Aorta (tissue), 5 donors: ENCODE measurements at places on chromosomes 16 and 17.

DNA sequence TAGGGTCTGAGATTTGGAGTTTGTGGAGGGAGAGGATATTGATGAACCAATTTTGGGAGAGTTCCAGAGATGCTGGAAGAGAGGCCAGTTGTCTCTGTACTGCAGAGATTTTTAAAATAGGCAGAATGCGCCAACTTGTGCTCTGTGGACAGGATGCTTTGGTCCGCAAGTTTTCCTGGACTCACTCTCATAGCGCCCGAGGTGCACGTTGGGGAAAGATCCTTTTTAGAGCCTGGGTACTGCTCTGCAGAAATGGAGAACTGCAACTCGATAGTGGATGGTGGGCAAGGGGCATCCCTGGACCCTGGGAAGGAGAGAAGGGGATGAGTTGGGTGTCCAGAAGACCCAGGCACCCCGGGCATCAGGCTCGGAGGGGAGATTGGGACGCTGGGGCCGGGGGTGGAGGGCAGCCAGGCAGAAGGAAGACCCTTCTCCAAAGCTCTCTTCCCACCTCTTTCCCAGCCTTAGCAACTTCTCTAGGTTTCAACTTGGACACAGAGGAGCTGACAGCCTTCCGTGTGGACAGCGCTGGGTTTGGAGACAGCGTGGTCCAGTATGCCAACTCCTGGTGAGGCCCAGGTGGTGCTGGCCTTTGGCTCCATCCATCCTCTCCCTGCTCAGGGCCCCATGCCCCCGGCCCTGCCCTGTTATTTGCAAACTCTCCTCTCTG is 590 bp downstream of the ITGAX start:
- H3K27ac ChIP-seq, result no peak overlapping the region
- no peaks in the 10 kb centered on the region for H3K4me1 ChIP-seq
- no peak overlapping the region for H3K4me3 ChIP-seq
- H3K27me3 ChIP-seq, result no peaks in the 10 kb centered on the region
- peak; percentile 37 for DNase-seq

DNA sequence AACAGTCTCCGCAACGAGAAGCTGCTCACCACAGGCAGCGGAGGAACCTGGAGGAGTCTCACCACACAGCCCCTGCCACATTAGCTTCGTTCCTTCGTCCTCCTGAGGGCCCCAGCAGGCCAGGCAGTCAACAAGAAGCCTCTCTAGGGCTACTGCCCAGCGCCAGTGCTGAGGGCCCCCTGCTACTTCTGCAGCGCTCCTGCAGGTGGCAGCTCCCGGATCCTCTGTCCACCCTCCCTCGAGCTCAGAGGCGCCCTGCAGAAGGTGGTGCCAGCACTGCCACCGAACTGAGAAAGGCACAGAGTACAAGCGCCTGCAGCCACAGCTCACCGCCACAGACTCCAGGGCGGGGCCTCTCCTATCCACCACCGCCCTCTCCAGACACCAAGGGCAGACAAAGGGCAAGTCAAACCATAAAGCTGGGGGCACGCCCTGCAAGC is 27.3 kb downstream of the KDM8 start:
- no peaks in the 10 kb centered on the region for H3K4me1 ChIP-seq
- no peak overlapping the region for H3K27ac ChIP-seq
- no peaks in the 10 kb centered on the region for H3K27me3 ChIP-seq
- no peaks in the 10 kb centered on the region for H3K36me3 ChIP-seq
- no peak overlapping the region for H3K4me3 ChIP-seq

- H3K27ac ChIP-seq, result no peak overlapping the region
- DNase-seq, result no peak
- H3K27me3 ChIP-seq, result no peaks in the 10 kb centered on the region
- H3K36me3 ChIP-seq, result no peaks in the 10 kb centered on the region
Observed at GRCh38 chr17:33285413-33285812, 7.7 kb downstream of the ASIC2 start.

GRCh38 chr16:66198641-66199040 is 167.8 kb upstream of the CDH5 start:
- no peak for DNase-seq
- H3K36me3 ChIP-seq, result no peaks in the 10 kb centered on the region
- no peak overlapping the region for H3K27ac ChIP-seq
- H3K27me3 ChIP-seq, result no peaks in the 10 kb centered on the region
- no peak overlapping the region for H3K4me3 ChIP-seq

- H3K36me3 ChIP-seq, result no peaks in the 10 kb centered on the region
- H3K4me3 ChIP-seq, result no peak overlapping the region
- no peak overlapping the region for H3K27ac ChIP-seq
- no peaks in the 10 kb centered on the region for H3K4me1 ChIP-seq
- no peak for DNase-seq
Observed at GRCh38 chr16:89100601-89101302, 7.1 kb downstream of the ACSF3 start.

DNA sequence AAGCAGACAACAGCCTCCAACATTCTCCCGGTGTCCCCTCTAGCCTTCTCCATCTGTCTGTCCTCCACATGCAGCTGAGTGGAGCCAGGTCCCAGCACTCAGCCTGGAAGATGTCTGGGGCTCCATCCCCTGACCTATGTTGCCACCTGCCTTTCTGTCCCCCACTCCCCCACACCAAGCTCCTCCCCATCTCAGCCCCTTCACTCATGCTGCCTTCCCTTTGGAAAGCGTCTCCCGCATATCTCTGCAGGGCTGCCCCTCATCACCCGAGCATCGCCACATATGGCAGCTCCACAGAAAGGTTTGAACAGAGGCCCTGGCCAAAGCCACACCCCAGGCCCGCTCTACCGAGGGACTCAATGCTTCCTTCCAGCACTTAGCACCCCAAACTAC is 24.2 kb downstream of the NSMCE1 start:
- no peaks in the 10 kb centered on the region for H3K36me3 ChIP-seq
- no peak overlapping the region for H3K4me3 ChIP-seq
- no peak for DNase-seq
- peak overlapping the region; percentile 4 for H3K27ac ChIP-seq
- peaks cover 10% of the 10 kb centered on the region for H3K4me1 ChIP-seq
